ENCODE measurements at places on chromosomes 3 and 15.

GRCh38 chr3:47836986-47837385 lies 34.0 kb downstream of the DHX30 start:
- no peak for DNase-seq

- no peak for DNase-seq
Observed at GRCh38 chr3:34858067-34858660, 781.2 kb upstream of the ARPP21 start.

GRCh38 chr3:61032991-61033390 lies 218.3 kb downstream of the FHIT start:
- no peak for DNase-seq

- DNase-seq = no peak
Observed at GRCh38 chr3:189995129-189995528, 125.6 kb downstream of the P3H2 start.

DNA sequence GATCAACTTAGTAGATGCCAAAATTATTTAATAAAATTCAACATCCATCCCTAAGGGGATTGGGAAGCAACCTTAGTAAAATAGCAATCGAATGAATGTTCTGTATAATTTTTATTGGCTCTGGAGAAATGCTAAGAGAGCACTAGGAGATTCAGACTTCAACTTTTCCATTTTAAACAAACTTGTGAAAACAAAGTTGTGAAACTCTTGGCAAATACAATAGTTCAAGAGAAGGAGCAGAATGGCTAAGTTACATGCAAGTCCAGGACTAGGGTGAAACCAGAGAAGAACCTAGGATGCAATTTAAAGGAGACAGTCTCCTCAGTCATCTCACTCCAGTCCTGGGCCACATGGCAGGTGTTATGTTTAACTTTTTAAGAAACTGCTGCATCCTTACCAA lies 16.7 kb upstream of the ZNF280D start:
- DNase-seq = no peak

DNA sequence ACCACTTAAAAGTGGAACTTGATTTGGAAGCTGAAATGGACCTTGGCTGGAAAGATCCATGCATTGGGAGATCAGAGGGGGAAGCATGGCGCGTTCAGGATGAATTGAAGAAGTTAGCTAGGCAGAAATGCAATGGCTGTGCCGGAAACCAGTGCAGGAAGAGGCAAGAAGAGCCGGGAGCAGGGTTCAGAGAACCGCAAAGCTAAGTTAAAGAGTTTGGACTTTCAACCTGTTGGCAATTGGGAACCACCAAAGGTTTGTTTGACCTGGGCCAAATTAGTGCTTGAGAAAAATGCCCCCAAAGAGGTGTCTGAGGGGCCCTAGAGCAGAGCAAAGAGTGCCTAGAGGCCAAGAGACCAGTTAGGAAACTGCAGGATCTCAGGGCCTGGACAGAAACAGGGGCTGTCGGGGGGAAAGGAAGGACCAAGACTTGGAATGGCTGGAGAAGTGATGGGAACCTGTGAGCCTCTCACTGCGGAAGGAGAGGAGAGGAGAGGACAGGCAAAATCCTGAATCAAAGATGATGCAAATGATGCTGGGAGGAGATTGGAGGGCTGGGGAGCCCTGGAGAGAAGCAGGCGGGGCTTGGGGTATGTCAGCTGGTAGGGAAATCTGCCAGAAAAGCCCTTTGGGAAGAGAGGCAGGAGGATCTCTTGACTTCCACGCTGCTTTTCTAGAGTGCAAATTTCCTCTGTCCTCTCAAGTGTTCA lies 49.3 kb downstream of the FAM174B start:
- DNase-seq = no peak

- DNase-seq = no peak
Observed at GRCh38 chr3:183233966-183234365, 19.1 kb upstream of the B3GNT5 start.

GRCh38 chr3:5565026-5565425 lies 377.5 kb downstream of the EDEM1 start:
- no peak for DNase-seq

GRCh38 chr3:66450390-66451022 lies 50.3 kb downstream of the LRIG1 start:
- DNase-seq = no peak

DNA sequence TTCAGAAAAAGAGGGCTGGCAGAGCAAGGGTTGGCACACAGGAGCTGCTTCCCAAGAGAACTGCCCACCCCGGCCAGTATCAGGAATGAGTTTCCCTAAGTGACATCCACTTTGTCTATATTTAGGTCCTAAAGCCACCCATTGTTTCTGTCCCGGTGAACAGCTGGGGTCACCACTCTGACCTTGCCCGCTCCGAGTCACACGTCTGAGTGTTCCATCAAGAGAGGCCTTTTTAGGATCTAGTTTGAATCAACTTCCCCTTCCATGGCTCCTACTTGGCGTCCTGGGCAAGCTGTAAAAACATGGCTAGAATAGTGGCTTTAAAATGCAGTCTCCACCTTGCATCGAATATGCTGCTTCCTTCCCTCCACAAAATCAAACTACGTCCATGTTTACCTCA lies 109.6 kb upstream of the ARHGEF3 start:
- no peak for DNase-seq

- no peak for DNase-seq
Observed at GRCh38 chr3:122967356-122967755, 60.2 kb downstream of the SEMA5B start.

DNA sequence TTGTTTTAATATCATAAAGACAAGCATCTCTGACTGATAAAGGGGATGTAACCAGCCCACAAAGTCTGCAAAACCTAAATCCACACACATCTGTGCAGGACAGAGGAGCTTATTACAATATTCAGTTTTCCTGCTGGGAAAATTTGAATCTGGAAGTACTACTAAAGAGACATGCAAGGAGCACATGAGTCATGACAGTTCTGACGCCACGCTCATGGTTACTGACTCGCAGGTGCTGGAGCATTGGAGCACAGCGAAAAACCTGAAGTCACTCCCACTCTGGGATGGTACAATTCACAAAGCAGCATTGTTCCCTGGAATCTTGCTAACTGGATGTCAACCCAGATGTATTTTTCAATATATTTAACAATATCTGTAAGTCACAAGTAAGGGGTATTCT lies 7.6 kb upstream of the ISL2 start:
- DNase-seq = no peak
